GOT3 (cell line): ENCODE measurements at places on chromosomes 13 and 19.

GRCh38 chr19:24004166-24004565, 82.8 kb upstream of the ZNF254 start:
- no peak for DNase-seq

- no peak for DNase-seq
These were observed 300.7 kb downstream of the KLF12 start for GRCh38 chr13:73833325-73834070.

DNA sequence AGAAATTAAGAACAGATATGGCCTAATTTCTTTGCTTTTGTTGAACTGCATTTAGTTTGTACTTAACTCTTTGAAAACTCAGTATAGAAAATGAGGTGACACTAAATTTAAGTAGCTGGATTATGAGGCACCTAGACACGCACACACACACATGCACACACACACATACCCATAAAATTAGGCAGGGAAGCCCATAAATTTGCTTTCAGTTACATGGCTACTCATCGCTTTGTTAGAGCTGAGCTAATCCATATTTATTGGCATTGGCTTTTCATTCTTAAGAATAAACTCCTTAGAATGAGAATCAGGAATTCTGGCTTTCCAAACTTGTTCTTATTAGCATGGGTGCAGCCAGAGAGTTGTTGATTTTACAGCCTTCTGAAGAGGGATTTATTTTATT, 61.7 kb upstream of the MBNL2 start:
- no peak for DNase-seq

GRCh38 chr19:35596366-35596999, 10.5 kb downstream of the PMIS2 start:
- no peak for DNase-seq

DNA sequence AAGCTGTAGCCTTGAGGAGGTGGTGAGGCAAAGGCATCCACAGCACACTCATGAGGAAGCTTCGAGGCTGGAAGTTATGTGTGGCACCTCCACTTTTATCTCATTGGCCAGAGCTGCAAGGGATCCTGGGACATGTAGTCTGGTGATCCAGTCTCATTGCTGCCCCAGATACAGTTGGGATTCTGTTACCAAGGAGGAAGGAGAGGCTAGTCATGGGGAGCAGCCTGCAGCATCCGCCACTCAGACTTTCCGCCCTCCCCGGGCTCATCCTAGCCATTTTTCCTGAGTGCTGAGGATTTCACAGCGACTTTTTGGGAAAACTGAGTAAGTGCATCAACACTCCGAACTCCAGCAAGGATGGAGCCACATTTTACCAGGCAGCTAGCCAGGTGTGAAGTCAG, 74.4 kb downstream of the DPF1 start:
- no peak for DNase-seq

- DNase-seq: no peak
These were observed 9.9 kb upstream of the CADM4 start for GRCh38 chr19:43649514-43649913.

- DNase-seq: no peak
These were observed 5.2 kb downstream of the MCOLN1 start for GRCh38 chr19:7527516-7528191.

DNA sequence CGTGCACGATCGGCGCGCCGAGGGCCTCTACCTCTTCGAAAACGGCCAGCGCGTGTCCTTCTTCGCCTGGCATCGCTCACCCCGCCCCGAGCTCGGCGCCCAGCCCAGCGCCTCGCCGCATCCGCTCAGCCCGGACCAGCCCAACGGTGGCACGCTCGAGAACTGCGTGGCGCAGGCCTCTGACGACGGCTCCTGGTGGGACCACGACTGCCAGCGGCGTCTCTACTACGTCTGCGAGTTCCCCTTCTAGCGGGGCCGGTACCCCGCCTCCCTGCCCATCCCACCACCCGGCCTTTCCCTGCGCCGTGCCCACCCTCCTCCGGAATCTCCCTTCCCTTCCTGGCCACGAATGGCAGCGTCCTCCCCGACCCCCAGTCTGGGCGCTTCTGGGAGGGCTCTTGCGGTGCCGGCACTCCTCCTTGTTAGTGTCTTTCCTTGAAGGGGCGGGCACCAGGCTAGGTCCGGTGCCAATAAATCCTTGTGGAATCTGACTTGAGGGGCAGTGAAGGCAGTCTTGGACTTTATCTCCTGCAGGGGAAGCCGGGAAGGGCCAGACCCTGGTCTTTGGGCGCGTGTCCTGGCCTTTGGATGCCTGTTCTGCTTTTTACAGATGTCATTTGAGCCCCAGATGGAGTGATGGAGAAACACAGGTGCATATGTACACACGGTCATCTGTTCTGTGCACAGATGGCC, 2.2 kb downstream of the CLEC11A start:
- no peak for DNase-seq

GRCh38 chr19:4038661-4039423, 27.9 kb downstream of the ZBTB7A start:
- no peak for DNase-seq

DNA sequence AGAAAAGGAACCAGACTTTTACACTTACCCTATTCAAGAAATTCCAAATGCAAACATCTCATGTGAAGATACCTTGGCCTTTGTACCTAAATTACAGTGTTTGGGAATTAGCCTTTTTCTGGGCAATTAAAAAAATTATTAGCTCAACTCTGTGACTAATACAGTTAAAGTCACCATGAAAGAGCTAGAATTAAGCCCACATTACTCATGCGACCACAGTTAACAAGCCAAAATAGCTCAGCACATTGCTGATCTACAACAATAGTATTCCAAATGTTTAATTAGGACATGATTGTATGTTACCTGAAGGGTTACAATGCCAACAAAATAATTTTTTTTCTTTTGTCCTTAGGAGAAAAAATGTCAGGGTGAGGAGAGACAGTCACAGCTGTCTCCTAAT, 263.6 kb upstream of the GPC6 start:
- no peak for DNase-seq

DNA sequence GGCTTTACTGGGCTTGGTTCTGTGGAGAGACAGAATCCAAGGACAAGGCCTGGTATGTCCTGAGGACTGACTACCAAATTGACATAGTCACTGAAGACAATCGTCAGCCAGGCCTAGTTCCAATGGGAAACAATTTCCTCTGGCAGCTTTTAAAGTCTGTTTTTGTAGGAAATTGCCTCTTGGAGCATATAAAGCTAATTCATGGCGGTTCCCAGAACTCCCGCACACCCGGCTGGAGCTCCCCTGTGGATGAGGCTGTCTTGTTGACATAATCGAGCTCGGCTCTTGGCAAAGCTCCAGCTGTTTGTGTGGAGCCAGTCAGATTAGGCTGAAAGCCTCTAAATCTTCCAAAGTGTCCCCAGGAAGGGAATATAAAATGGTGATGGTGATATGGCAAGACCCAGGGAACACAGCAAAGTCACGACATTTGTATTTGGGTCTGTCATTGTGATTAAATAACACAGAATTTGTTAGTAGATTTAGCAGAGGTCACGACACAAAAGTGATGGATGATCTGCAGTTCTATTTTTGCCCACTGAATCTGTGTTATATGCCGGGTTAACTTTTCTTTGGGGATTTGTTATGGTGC, 395.0 kb downstream of the PCDH9 start:
- no peak for DNase-seq

GRCh38 chr19:1408300-1409203, 1.2 kb downstream of the DAZAP1 start:
- no peak for DNase-seq

DNA sequence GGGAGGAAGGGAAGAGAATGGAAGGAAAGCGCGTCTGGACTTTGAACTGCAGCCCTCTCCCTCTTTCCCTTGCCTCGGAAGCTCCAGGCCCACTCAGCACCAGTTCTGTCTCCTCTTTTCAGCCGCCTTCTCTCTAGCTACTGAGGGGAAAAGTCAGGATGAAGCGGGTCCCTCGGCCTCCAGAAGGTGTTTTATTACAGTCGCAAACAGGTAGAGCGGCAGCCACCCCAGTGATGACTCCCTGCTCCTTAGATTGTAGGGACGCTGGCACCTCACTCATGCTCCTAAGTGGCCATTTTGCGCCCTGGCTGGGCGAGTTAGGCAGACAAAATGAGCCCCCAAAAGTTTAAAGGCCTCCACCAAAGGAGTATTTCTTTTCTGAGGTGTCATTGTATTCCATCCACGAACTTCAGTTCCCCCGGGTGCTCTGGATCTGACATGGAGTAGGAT, 954 bp upstream of the STK24 start:
- no peak for DNase-seq

DNA sequence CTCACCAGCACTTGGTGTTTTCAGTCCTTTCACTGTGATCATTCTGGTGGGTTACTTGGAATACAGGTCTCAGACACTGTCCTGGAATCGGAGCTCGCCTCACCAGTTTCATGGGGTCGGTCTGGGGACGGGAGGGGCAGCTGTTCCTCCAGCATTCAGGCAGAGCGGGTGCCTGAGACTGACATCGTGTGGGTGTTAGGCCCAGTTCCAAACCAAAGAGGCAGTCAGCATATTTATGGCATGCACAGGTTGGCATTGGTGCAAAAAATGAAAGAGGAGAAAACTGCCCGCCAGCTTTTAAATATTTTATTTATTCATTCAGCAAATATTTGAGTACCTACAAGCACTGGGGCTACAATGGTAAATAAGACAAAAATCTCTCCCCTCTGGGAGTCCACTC, 20.1 kb downstream of the PLEKHF1 start:
- DNase-seq: no peak

DNA sequence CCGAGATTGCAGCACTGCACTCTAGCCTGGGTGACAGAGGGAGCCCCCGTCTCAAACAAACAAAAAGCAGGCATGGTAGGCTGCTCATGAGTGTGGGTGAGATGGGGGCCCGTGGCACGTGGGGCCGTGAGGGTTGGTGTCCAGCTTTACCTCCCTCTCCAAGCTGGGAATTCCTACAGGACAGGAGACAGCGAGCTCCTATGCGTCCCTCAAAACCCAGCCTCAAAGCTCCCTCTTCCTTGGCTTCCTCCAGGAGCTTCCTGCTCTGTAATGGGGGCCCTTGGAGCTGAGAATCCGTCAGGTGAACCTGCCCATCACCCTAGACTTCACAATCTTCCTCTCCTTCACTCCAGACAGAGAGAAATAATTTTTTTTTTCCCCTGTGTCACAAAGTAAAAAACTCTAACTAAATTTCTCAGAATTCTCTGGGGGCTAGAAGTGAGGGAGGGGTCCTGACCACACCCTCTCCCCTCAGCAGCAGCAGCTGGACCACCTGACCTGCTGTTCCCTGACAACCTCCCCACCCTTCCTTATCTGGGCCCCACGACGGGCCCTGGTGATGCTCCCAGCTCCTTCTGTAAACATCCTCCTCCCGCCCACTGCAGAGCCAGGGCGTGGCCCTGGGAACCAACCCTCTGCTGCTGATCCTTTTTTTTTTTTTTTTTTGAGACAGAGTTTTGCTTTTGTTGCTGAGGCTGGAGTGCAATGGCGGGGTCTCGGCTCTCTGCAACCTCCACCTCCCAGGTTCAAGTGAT, 22.1 kb upstream of the WDR18 start:
- DNase-seq: no peak

DNA sequence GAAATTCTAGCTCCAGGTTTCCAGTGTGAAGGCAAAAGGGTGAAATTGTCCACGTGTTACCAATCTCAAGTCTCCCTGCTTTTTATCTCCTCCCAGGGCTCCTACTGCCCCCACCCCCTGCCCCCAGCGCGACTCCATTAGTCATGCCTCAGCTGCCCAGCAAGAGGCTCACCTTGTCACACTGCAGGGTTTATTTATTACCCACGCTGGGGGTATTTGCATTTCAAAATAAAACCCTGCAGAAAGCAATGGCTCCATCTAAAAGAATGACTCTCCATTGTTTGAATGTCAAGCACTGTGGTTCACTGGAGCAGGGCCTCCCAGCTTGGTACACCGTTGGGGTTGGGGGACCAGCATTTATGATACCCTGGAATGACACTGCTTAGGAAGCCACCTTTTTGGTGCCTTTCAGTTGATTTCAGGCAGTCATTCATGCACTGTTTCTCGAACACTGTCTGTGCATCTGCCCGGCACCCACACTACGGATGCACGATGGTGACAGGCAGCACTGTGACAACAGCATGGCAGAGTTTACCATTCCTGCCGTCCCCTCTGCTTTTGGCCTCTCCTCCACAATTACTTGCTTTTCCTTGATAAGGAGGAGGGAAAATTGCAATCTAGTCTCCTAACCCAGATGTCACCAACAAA, 9.9 kb upstream of the POP4 start:
- DNase-seq: no peak

DNA sequence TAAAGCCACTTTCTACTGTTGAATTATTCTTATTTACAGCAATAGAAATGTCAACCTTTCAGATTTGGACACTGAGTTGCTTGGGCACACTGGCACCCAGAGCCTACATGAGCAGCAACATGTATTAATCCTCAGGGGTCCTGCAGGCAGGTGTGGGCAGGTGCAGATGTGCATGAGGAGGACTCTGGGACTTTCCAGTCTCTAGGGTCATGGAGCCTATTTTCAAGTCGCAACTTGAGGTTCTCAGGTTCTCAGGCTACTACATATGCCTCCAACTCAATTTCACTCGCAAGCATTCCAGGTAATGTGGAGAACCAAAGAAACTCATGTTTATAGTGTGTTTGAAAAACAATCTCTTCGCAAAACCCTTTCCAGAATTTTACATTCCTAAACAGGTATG, 73.2 kb downstream of the STARD13 start:
- no peak for DNase-seq

DNA sequence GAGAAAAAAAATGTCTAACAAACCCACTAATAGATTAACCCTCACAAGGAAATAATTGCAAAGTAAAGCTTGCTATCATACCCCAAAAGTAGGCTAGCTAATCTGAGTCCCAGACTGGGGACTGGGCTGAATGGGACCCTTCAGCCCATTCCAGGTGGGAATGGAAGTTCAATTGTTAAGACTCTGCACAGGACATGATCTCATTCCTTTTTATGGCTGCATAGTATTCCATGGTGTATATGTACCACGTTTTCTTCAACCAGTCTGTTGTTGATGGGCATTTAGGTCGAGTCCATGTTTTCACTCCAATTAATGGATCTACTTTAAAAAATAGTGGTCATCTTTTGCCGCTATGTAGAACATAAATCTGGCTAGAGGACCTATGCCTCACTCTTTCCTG, 17.9 kb downstream of the OR7A5 start:
- no peak for DNase-seq

DNA sequence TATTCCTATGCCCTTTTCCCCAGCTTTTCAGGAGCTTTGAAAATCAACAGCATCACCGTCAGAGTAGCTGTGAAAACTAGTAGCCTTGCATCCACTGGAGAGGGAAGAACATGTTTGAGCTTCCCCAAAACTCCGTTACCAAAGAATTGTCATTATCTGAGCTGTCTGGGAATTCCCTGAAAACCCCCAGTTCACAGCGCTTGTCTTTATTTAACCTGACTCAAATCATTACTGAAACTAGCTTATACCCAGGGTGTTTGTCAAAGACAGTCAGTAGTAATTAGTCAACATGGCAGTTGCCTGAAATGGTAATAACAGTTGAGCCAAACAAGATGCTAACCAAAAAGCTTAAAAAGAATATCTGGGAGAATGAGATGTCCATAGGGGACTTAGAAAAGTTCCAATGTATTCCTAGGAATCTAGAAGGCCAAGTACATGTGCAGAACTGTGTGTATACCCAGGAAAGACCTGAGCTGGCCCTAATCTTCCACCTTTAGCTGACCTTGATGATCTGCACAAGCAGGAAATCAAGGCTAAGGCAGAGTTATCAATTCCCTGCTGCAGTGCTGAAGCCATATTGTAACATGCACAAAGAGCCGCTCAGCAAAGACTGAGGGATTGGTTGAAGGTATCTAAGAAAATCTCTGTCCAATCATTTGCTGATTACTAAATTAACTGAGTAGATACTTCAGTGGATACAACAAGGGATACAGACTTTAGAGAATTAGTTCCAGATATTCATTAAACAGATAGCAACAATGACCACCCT, 130.8 kb downstream of the KL start:
- DNase-seq: no peak

- DNase-seq: no peak
These were observed 18.8 kb downstream of the NLRP4 start for GRCh38 chr19:55855160-55855559.
